Central memory CD4-positive, alpha-beta T cell (primary cell): ENCODE measurements at places on chromosomes 7 and 10.

GRCh38 chr7:130982160-130982638 is 248.2 kb upstream of the KLF14 start:
- DNase-seq = peak; percentile 63

GRCh38 chr7:20980232-20980631 is 193.5 kb upstream of the SP8 start:
- DNase-seq = no peak

- DNase-seq = no peak
Measured at GRCh38 chr7:70634071-70634470, 497.9 kb upstream of the GALNT17 start.

- DNase-seq = peak; percentile 22
Measured at GRCh38 chr7:11343818-11344413, 370.2 kb downstream of the PHF14 start.

DNA sequence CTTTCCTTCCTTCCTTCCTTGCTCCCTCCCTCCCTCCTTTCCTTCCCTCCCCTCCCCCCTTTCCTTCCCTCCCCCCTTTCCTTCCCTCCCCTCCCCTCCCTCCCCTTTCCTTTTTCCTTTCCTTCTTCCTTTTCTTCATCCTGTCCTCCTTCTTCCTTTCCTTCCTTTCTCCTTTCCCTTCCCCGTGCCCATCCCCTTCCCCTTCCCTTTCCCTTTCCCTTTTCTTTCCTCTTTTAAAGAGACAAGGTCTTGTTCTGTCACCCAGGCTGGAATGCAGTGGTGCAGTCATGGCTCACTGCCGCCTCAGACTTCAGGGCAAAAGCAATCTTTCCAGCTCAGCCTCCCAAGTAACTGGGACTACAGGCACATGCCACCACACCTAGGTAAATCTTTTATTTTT is 54.0 kb downstream of the KIF20B start:
- no peak for DNase-seq

- DNase-seq = no peak
Measured at GRCh38 chr10:107814865-107815487, 650.5 kb upstream of the SORCS1 start.

GRCh38 chr10:70302292-70302691 is 18.5 kb upstream of the NPFFR1 start:
- DNase-seq = no peak

DNA sequence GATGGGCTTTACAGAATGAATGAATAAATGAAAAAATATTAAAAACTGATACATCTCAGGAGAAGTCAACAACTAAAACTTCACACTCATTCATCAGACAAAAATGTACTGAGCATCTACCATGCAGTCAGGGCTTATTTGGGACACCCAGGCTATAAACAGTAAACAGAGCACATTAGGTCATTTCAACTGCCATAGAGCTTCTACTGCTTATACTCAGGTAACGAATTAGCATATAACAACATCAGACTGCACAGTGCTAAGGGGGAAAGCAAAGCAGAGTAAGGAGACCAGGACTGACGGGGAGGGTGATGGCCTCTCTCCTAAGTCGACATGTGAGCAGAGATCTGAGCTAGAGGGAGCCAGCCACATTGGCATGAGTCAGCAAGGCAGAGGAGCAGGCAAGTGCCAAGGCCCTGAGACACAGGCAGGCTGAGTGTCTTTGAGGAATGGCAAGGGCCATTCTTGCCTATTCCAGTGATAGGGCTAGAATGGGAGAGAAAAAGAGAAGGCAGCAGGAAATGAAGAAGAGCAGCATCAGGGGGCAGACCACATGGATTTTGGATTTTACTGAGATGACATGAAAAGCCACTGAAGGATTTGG is 528.9 kb downstream of the PARD3 start:
- DNase-seq = no peak

DNA sequence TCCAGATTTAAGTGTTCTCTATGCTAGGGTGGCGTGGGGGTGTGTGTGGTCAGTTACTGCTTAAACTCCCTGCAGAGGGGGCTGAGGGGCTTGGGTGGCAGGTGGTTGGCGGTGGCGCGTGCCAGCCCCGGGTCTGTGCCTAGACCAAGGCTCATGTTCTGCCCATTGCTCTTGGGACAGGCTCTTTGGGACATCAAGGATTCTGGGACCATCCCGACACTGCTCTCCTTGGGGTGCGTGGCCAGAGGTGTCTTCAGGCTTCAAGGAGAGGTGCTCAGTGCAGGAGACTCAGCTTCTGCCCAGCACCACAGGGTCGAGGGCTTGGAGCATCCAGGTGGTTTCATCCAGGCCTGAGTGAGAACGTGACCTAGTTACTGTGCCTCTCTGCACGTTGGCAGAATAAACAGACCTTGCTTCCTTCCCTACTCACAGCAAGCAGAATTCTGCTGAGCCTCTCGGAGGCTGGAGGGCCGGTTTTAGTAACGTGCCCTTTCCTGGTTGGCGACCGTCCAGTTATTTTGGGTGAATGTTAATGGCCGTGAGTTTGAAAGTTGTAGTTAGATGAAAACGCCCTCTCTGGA is 39.9 kb downstream of the CAMK1D start:
- DNase-seq = no peak
